ENCODE measurements at places on chromosomes 7 and 10. TPM values are rescaled to one million over a fixed set of nuclear protein-coding genes. Genes with fewer than 3 reads are reported as not detected.

CLDN3 gene
- not detected for polyA plus RNA-seq

SORCS1 gene
- polyA plus RNA-seq: 7.0 TPM

CYP3A7 gene
- polyA plus RNA-seq: 1.1 TPM

GRM3 gene
- not detected for polyA plus RNA-seq

CYP3A4 gene
- polyA plus RNA-seq: 0.08 TPM

CUX1 gene
- 46.5 TPM for polyA plus RNA-seq

CPED1 gene
- 11.0 TPM for polyA plus RNA-seq

HOXA1 gene
- polyA plus RNA-seq: not detected

DPYSL4 gene
- 2.0 TPM for polyA plus RNA-seq

GIMAP6 gene
- polyA plus RNA-seq: 17.8 TPM

CDNF gene
- polyA plus RNA-seq: 4.1 TPM

GHRHR gene
- 0.81 TPM for polyA plus RNA-seq

HELLS gene
- 14.5 TPM for polyA plus RNA-seq

AKR1C8 gene
- 0.26 TPM for polyA plus RNA-seq

ABCA13 gene
- 0.09 TPM for polyA plus RNA-seq

ESYT2 gene
- polyA plus RNA-seq: 44.8 TPM

COBL gene
- 140 TPM for polyA plus RNA-seq

CALML3 gene
- polyA plus RNA-seq: 0.29 TPM

NKX1-2 gene
- polyA plus RNA-seq: not detected

WNT2 gene
- not detected for polyA plus RNA-seq

IGFBP1 gene
- polyA plus RNA-seq: not detected

ITIH2 gene
- polyA plus RNA-seq: 0.57 TPM

GDF10 gene
- polyA plus RNA-seq: 3.8 TPM

FAM24B gene
- 4.0 TPM for polyA plus RNA-seq

TMEM26 gene
- 6.9 TPM for polyA plus RNA-seq

TET1 gene
- 10.7 TPM for polyA plus RNA-seq

OIT3 gene
- 9.5 TPM for polyA plus RNA-seq

CACNB2 gene
- 1.1 TPM for polyA plus RNA-seq

ADCY1 gene
- 13.1 TPM for polyA plus RNA-seq

SUN3 gene
- polyA plus RNA-seq: not detected

TMEM168 gene
- polyA plus RNA-seq: 48.6 TPM

Measured in muscle of arm (tissue), 14 donors.